ENCODE measurements at places on chromosomes 7 and 10.

GRCh38 chr10:79237454-79238157 is 109.7 kb upstream of the PPIF start:
- DNase-seq: no peak

DNA sequence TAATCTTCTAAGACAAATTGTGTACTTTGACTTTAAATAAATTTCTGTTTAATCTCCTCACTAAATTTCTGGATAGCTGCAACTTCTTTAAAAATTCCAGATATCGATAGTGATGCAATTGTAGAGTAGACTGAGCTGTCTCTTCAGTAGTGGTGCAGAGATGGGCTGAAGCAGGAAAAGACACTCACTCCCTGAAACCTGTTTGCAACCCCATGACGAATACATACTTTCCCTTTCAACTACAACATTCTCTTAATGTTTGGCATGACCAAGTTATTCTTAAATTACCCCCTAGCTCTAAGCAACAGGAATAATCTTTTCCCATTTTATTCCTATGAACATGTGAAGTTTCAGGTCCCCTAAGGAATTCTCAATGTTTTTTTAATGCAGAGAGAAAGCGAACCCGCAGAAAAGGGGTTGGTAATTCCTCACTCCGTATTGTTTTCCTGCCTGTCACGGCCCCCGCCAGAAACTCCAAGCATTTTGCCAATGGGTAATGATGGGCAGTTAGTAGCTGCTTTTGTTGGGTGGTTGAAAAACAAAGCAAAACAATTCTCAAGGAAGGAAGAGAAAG is 1.3 kb downstream of the THSD7A start:
- DNase-seq: no peak

- no peak for DNase-seq
Measured at GRCh38 chr10:69638642-69639041, 8.6 kb downstream of the FAM241B start.

GRCh38 chr10:95289003-95289920 is 1.5 kb downstream of the PDLIM1 start:
- DNase-seq: peak; percentile 34

DNA sequence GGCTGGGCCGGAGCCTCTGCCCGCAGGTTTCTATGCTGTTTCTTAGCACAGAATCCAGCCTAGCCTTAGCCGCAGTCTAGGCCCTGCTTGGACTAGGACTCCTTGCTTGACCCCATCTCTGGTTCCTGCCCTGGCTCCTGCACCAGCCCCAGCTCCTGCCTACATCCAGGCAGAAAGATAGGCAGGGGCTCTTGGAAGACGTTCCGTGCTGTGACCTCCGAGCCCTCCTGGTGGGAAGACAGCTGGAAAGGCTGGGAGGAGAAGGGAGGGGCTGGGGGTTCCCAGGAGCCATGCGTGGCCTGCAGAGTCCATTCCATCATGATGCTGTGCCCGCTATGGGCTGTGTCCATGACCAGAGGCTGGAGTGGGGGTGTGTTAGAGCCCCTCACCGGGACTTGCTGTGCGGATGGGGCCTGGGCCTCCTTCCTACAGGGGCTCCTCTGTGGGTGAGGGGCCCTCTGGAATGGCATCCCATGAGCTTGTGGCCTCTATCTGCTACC is 26.2 kb downstream of the RAMP3 start:
- no peak for DNase-seq

- no peak for DNase-seq
Measured at GRCh38 chr7:1555046-1555812, 776 bp downstream of the TMEM184A start.

DNA sequence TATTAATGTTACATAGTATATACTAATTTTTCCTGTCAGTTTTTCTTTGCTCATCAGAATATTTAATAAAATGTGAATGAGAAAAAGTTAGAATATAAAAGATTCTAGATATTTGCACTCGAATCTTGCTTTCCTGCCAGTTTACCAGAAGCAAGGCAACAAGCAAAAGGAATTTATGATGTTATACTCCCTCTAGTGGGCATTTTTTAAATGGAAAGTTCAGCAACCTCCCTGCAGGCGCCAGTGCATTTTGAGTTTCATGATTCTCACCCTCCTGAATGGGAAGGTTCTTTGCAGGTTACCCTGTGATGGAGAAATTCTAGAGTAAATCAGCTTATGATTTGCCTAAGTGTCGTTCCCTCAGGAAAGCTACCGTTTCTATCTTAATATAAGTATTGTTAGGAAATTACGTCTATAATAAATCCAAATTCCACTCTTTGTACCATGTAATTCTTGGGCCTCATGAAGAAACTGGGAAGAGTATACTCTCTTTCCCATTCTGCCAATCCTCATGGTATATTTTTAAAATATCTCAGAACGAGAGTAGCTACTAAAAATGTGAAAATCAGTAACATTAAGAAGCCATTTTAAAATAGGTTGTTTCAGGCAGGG is 350.0 kb downstream of the CRPPA start:
- DNase-seq: peak; percentile 14

GRCh38 chr10:132963430-132963960 is 21.1 kb upstream of the CFAP46 start:
- DNase-seq: no peak

- peak; percentile 58 for DNase-seq
Measured at GRCh38 chr10:22615819-22616499, 98.4 kb downstream of the PIP4K2A start.

DNA sequence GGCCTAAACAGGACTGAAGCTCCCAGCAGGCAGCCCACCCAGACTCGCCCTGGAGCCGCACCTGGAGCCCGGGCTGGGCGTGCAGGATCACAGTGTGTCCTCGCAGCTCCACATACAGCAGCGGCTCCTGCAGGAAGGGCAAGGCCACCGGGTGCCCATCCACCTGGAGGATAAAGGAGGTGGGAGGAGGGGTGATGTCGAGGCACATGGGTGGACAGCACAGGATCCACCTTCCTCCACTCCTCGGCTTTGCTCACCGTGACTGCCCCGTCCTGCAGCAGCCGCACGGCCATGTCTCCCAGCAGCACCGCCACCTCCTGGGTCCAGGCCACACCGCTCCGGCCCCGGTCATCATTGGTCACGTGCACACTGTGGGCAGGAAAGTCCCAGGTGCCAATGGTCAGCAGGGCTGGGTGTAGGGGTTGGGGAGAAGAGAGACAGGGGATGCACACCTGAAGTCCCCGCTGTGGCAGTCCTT is 16.8 kb downstream of the ATP6V1F start:
- no peak for DNase-seq

GRCh38 chr7:101817471-101818286 is at the start of gene CUX1:
Gene CUX1 (plus strand): TSS chr7:101817626. CDS start chr7:101817640, 14 bp downstream.
- peak; percentile 35 for DNase-seq

Measured in GM10248 (cell line).